ENCODE measurements at places on chromosomes 1 and 21.
A peak's percentile ranks its signal among the peaks of the same experiment; 100 is the strongest.

- H3K27me3 ChIP-seq, result no peaks in the 10 kb centered on the region
- DNase-seq, result peak; percentile 99
- H3K27ac ChIP-seq, result peak within 1 kb of the TSS; percentile 95
- peak within 1 kb of the TSS; percentile 66 for H3K4me3 ChIP-seq
Observed at GRCh38 chr1:59296358-59297256, at the start of gene FGGY. Gene FGGY (plus strand): TSS chr1:59297094. CDS start chr1:59321550, 24,456 bp downstream.

DNA sequence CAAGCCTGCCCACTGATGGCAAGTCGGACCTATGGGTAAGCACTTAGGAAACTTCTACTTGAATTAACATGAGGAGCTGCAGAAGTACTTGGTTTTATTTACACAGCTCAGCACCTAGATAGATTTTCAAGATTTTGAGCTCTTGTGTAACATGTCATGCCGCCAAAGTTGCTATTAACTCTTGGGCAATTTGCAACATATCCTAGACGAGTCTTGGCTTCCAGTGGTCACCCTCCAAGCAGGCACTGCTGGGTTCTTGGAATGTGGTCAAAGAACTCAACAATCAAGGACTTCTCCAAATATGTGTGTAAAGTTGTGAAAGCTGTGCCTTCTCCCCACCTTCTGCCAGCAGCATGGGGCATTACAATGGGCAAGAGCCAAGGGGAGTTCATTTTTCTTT, 17.8 kb upstream of the GUCA2B start:
- no peak overlapping the region for H3K4me3 ChIP-seq
- no peaks in the 10 kb centered on the region for H3K36me3 ChIP-seq
- no peaks in the 10 kb centered on the region for H3K4me1 ChIP-seq
- no peaks in the 10 kb centered on the region for H3K27me3 ChIP-seq

GRCh38 chr1:78408810-78409209, 82.0 kb upstream of the PTGFR start:
- H3K27ac ChIP-seq, result no peak overlapping the region
- H3K27me3 ChIP-seq, result no peaks in the 10 kb centered on the region
- DNase-seq, result no peak

DNA sequence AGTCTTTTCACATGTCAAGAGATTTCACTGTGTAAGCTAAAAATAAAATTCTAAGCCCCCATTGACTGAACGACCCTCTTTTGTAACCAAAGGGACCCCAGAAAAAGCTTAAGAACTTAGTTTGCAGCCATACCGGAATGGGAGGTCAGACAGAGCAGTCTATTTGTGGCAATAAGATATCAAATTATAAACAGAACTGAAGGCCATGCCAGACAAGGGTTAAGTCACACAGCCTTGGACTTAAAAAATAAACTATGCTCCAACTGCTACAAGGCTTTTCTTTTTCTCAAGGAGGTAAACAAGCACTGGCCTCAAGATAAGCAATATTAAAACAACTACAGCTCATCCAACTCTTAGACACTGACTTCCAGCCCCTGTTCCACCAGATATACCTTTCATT, 256.9 kb downstream of the BACH1 start:
- H3K27me3 ChIP-seq, result no peaks in the 10 kb centered on the region
- no peak for DNase-seq
- H3K4me3 ChIP-seq, result no peak overlapping the region
- H3K27ac ChIP-seq, result no peak overlapping the region
- H3K4me1 ChIP-seq, result no peaks in the 10 kb centered on the region

DNA sequence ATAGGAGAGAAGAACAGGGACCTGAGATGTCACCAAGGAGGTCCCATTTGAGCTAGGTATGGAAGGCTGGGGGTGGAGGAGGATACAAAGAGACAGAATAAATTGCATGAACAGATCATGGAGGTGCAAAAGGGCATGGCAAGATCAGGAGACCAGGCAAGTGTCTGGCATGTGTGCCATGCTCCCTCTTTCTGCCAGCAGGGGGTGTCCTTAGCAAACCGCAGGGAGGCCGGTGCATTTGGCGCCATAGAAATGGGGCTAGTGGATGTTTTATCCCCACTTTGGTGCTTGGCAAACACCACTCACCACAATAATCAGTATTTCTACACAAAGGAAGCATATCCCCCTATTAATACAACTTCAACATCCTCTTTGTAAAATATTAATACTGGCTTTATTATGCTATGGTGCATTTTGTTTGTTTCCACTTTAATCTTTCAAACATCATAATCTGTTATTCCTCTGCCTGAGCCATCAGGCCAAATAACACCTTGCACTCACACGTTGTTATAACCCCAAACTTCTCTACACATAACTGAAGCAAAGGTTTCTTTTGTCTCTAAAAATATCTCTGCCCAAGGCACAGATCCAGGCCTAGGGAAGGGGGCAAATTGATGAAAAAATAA, 25.9 kb downstream of the S100A6 start:
- H3K27me3 ChIP-seq, result no peaks in the 10 kb centered on the region
- peaks cover 22% of the 10 kb centered on the region for H3K4me1 ChIP-seq
- no peaks in the 10 kb centered on the region for H3K36me3 ChIP-seq
- no peak overlapping the region for H3K4me3 ChIP-seq

Data from heart left ventricle (tissue), 16 donors.